ENCODE measurements at places on chromosomes 7 and 10.

DNA sequence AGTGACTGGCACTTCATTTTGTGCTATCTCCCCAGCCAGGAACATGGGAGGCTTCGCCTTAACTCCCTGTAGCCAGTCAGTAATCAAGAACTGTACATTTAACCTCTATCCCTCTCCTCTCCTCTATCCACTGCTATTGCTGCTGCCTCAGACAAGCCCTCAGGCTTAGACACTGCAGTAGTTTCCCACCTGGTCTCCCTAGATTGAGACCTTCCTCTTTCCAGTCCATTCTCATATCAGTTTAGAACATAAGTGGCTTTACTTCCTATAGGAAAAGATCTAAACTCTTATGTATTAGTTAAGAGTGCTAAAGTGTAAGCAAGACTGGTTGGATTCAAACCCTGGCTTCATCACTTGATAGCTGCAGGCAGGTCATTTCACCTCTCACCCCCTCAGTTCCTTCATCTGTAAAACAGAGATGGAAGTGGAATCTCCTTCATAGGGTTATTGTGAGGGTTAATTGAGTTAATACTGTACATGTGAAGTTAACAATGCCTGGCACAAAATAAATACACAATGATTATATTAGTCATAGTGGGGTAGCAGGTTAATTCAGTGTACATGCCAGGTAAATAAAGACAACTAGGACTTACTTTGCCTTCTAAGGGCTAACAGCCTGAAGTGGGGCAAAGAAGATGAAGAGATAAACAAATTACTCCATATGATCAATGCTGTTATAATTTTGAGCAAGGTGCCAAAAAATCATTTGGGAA lies 76.1 kb downstream of the ZNF277 start:
- no peak for DNase-seq

GRCh38 chr10:126097558-126098225 lies 201.3 kb downstream of the FANK1 start:
- DNase-seq, result peak; percentile 0

- DNase-seq, result no peak
Measured at GRCh38 chr7:82291931-82292330, 151.6 kb downstream of the CACNA2D1 start.

DNA sequence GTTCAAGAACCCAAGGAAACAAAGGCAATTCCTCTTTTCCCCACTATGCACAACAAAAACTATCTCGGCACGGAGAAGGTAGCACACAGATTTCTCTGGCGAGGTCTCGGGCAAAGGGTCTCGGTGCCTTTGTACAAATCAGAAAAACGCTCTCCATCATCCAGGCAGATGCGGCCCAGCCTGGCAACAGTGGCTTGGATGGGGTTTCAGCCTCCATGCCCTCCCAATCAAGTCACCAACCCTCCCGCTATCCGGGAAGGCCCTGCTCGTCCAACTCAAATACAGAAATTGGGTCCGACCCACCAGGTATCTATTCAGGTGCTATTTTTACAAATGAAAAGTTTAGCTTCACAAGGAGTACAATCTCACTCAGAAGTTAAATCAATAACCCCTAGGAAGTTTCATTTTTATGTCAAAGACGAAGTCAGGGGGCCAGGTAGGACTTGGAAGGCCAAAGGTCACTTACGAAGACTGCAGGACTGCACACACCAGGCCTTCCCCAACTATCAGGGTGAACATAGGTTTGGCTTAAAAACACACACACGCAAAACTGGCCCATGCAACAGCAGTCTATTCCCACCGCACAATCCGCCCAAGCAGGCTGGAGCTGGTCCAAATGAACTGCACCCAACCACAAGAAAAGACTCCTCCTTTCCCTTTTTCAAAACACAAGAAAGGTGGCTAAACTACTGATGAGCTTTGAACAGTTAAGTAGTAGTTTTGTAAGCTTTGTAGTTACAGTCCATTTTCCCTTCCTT lies 43.0 kb downstream of the GNA12 start:
- peak; percentile 22 for DNase-seq

DNA sequence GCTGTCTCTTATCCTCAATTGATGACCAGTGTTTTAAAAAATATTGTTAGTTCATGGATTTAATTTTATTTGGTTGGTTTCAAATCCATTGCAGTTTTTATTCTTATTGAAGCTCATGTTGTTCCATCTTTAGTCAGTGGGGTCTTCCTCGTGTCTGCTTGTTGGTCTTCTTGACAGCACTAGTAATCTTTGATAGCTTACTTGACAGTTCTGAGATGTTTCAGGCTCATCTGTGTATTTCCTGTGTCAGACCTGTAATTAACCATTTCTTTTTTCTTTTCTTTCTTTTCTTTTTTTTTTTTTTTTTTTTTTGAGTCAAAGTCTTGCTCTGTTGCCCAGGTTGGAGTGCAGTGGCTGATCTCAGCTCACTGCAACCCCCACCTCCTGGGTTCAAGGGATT lies 28.2 kb downstream of the SLK start:
- no peak for DNase-seq

DNA sequence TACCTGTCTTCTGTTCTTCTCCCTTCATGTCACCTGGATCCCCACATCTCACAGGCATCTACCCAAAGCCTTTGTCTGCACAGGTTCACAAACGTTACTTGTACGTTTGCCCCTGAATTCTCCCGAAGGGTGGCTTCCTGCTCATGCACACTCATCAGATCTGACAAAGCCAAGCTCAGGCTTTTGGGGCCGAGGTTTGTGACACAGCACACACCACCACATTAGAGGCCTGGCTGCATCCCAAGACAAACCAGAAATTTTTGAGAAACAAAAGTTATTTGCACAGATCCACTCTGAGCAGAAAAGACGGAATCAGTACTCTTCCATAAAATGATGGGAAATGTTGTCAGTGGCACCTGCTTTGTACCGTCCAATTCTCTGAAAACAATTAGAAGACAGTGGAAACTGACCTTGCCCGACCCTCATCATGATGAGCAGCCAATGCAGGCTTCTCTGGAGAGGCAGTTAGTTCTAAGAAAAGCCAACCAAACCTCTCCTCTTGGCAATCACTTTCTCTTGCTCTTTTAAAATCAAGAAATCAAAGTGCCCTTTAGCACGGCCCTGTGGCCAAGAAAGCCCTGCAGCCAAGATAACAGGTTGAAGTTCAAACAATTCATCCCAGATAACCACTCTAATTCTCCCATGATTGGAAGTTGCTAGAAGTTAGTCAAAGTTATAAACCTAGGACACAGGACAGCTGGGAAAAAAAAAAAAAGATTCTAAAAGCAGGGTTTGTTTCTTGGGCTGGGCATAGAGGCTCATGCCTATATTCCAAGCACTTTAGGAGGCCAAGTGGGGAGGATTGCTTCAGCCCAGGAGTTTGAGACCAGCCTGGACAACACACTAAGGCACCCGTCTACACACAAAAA lies 13.6 kb upstream of the SVIL start:
- DNase-seq, result peak; percentile 59

- no peak for DNase-seq
Measured at GRCh38 chr10:43112608-43112961, 25.7 kb upstream of the CSGALNACT2 start.
